CD4-positive, alpha-beta T cell treated with Interleukin-6 for 4 hours (primary cell): ENCODE measurements at places on chromosomes 7 and 10.

GRCh38 chr10:132575320-132576201, 38.0 kb downstream of the INPP5A start:
- no peak for DNase-seq

GRCh38 chr10:108422286-108422685, 1257.8 kb upstream of the SORCS1 start:
- no peak for DNase-seq

GRCh38 chr10:79933961-79934360, 14.9 kb downstream of the SFTPD start:
- DNase-seq = no peak

DNA sequence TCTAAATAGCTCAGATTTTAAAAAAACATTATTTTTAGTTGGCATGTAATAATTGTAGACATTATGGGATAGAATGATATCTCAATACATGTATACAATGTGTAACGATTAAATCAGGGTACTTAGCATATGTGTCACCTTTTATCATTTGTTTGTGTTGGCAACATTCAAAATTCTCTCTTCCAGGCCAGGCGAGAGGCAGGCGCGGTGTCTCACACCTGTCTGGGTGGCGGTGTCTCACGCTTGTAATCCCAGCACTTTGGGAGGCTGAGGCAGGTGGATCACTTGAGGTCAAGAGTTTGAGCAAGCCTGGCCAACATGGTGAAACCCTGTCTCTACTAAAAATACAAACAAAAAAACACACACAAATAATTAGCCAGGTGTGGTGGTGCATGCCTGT, 151.7 kb downstream of the RTKN2 start:
- DNase-seq = no peak

GRCh38 chr7:101935521-101936141, 118.2 kb downstream of the CUX1 start:
- no peak for DNase-seq

DNA sequence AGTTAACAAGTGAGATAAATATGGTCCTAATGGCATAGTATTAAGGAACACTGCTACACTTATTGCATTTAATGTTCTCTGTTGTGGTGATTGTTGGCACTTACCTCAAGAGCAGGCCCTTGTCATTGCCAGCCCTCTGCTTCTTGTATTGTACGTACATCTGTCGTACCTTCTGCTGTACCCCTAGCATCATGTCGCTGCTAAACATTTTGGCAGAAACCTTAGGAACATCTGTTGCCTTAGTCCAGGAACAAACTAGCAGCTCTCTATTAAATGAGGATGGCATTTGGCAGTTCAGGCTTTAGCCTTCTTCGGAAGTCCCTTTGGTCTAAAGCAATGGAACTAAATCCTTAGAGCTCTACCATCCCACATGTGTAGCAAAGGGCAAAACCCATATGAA, 47.6 kb downstream of the PRKG1 start:
- no peak for DNase-seq

- no peak for DNase-seq
These were observed 88.8 kb upstream of the TNS3 start for GRCh38 chr7:47670729-47671128.

GRCh38 chr10:106746868-106747267, 417.6 kb downstream of the SORCS1 start:
- no peak for DNase-seq

DNA sequence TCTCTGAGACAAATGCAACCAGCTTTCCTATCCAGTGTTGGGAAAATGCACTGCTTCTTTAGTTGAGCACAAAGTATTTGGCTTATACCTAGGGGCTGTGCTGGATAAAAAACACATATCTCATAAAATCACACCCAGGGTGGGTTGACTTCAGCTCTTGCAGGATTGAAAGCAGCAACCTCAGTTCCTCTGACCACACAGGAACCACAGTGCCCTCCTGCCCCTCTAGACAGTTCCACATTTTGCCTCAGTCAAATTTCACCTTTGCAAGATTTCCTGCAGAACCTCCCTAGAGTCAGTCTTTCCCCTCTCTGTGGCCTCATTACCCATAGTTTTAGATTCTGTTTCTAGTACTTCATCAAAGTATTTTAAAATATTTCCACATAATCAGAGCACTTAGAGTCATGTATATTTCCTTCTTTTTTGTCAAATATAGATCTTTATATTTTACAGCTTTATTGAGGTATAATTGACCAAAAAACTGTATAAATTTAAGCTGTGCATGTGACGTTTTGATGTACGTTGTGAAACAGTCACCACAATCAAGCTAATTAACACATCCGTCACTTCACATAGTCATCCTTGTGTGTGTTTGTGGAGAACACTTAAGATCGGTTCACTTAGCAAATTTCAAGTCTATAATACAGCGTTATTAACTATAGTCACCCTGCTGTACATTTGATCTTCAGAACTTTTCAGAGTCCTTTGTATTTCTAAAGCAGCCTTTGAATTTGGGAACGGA, 37.0 kb upstream of the EGR2 start:
- no peak for DNase-seq

- DNase-seq = no peak
These were observed 16.9 kb downstream of the SMURF1 start for GRCh38 chr7:99126921-99127553.

DNA sequence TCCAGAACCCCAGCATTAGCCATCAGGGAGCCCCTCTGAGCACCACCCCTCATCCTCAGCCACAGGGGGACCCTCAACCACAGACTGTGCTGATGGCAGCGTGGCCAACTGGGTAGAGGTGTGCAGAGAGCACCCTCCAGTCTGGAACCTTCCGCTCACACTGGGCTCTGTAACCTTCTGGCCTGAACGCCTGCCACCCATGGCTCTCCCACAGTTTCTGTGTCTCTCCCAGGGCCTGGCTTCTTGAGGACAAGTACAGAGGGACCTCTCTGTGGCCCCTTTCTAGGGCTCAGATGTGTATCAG, 503.0 kb upstream of the MGMT start:
- no peak for DNase-seq

DNA sequence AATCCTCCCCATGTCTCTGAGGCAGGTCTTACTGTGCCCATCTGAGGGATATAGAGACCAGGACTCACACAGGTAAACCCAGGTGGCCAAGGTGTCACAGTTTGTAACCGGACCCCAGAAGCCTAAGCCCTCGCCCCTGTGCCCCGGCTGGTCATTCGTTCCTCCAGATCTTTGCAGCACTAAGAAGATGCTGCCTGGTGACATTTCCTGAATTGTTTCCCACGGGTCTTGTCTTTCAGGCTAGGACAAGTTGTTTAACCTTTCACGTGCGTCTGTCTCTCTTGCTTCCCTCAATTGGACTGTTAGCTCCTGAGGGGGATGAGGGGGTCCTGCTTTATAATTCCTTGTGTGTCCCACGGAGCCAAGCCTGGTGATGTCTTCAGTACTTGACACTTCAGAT, 158.0 kb downstream of the KCNMA1 start:
- DNase-seq = no peak

DNA sequence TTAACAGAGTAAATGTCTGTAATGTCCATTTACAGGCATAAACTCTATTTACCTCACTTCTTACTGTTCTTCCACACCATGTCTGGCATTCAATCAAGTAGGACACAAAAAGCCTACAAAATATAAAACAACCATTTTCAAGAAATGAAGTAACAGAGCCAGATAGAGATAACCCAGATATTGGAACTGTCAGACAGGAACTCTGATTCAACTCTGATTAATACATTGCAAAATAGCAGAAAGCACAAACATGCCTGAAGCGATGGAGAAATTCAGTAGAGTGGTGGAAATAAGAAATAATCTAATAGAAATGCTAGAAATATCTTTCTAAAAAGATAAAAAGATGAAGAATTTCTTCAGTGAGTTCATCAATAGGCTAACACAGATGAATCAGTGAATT, 964.4 kb downstream of the PCDH15 start:
- DNase-seq = no peak

- peak; percentile 61 for DNase-seq
These were observed 920 bp downstream of the PRLHR start for GRCh38 chr10:118594392-118595063.

GRCh38 chr10:45282061-45282460, 33.3 kb downstream of the OR13A1 start:
- DNase-seq = no peak

GRCh38 chr10:97640868-97641811, 669 bp downstream of the PI4K2A start:
- peak; percentile 21 for DNase-seq

- DNase-seq = peak; percentile 15
These were observed 2.3 kb downstream of the IGF2BP3 start for GRCh38 chr7:23467806-23468525.

DNA sequence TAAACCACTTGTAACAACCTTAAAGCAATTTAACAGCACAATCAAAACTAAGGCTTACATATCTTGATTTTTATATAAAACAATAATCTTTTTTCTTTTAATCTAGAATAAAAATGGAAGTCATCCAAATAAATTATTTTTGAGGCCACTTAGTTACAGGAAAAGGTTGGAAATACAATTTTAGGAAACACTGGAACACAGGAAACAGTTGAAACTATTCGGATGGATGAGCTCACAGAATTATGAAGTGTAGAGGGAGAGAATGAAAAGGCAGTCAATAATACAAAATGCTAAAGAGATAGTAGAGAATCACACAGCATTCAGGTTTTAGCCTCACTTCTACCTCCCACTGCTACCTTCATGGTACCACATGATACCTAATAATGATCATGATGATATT, 124.2 kb downstream of the SEMA3D start:
- DNase-seq = no peak

GRCh38 chr7:140672382-140673062, at the start of gene ADCK2:
ADCK2 (plus strand) TSS chr7:140672945; CDS start chr7:140673331, 386 bp downstream.
- DNase-seq = peak; percentile 76

DNA sequence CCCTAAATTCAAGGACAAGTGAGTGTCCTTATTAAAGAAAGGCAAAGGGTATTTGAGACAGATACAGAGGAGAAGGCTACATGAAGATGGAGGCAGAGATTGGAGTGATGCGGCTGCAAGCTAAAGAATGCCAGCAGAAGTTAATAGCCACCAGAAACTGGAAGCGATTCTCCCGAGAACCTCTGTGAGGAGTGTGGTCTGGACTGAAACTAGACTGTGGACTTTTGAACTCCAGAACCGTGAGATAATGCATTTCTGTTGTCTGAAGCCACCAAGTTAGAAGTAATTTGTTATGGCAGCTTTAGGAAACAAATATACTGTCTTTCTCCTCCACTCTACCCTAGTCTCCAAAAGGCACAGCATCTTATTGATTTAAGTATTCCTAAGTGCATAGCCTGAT, 80.3 kb upstream of the CREB5 start:
- no peak for DNase-seq

DNA sequence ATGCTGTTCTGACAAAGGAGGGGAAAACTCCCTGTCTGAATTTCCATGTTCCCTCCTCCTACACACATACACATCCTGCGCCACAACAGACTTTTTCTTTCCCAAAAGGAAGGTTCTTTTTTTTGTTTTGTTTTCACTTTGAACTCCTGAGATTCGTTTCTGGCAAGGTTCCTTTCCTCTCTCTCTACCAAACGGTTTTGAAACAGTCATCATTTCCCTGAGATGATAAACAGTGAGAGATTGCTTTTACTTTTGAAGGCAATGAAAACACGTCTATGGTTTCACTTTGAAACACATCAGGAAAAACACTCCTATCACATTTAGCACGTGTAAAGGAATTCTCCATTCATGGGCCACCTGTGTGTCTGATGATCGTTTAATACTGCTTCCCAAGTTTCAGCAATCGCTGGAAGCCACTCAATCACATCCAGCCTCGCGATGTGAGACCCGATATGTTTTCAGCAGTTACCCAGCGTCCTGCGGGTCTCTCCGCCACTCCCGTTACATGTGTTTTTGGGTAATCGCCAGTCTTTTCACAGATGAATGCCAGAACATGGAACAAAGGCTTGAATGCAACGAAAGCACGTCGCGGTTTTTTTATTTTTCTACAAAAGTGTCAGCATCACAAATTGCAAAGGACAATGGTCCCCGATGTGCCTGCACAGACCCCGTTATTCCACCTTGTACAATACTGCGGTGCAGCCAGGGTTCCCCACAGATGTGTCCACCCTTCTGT, 62.8 kb upstream of the CUX1 start:
- peak; percentile 21 for DNase-seq

DNA sequence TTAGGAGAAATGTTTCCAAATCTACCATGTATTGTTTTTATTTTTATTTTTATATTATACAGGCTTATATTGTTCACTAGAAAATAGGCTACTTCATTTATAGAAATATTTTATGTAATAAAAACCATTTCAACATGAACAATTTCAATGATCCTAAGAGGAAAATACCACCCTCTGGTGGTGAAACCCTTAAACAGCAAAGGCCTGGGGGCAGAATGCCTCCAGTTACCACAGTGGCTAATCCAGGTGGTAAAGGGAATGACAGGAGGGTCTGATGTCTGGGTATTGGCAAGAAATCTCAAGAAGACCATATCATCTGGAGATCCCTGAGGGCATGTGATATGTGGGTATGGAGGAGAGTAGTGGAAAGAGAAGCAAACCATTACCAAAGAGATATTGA, 19.3 kb downstream of the MACC1 start:
- DNase-seq = no peak

- DNase-seq = no peak
These were observed 43.2 kb downstream of the INSYN2A start for GRCh38 chr10:127153181-127153580.

GRCh38 chr7:92652536-92652935, 62.3 kb upstream of the FAM133B start:
- DNase-seq = no peak

DNA sequence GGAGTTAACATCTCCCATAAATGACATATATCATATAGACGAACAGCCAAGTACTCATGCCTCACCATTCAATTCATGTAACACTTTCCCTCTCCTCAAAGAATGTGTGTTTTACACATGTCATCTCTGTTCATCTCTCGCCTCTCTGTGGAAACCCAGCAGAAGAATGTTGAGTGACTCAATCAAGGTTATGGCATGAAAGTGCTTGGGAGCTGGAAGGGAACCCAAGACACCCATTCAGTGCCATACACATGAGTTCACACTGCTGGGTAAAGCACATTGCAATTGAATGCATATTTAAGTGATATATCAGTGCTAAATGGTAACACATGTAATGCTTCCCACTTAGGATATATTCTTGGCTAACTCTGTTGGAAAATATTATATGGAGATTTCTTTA, 322.9 kb downstream of the PTEN start:
- DNase-seq = no peak

DNA sequence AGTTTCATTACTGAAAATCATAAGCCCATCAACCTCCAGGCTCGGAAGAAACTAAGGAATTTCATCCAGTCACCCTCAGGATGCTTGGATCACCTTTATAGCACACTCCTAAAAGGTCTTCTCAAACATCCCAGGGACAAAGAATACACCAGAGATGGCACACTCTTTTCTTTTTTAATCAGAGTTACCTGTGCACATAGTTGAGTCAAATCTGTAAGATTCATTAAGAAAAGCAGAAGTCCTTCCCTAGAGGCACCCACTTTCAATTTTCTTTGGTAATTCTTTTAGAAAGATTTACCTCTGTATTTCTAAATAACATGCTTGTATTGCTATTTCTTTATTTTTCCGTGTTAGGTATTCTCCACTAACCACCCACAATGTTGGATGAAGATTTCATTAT, 50.6 kb upstream of the IL6 start:
- no peak for DNase-seq

GRCh38 chr10:61732629-61733278, 70.0 kb downstream of the CABCOCO1 start:
- no peak for DNase-seq
